NCI-H524 treated with DMSO at 0.1 percent for 48 hours (cell line): ENCODE measurements at places on chromosomes 16 and 17.

DNA sequence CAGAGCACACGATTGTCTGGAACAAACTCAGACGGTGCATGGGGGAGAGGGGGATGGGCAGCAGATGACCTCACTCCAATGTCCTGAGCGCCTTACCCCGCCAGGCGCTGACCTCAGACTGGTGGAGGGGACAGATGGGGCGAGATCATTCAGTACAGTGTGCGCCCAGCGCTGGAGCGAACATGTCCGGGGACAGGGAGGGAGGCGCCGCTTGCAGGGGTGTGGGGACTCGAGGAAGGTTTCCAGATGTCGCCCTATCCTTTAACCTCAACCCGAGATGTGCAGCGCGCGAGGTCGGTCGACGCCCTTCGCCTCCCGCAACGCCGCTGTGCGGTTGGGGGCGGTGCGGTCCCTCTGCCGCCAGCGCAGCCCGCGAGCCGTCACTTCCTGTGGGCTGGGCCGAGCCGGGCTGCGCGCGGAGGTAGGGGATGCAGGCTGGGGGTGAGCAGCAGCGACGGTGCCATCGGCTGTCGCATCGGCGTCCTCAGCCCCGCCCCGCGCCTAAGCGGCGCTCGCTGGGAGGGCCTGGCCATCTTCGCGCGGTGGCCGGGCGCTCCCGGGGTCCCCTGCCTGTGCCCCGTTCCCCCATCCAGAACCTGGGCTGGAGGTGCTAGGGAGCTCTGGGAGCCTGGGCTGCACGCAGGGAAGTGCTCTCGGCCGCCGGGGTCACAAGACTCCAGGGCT, 5.3 kb upstream of the CDR2L start:
- DNase-seq, result peak; percentile 49

DNA sequence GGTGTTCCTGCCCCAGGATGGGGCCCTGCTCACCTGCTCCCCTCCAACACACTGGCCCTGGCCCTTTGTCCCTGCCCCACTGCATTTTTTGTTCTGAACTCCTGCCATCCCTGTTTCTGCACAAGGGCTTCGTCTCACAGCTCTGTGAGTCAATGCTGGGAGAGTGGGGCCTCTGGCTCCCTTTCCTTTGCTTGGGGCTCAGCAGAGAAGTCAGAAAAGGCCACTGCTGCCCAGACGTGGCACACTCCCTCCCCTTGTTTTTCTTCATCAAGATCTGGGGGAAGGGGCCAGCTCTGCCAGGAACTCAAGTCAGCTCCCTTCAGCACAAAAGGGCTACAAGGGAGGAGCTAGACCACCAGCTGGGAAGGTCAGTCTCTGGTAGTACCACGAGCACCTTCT, 8.9 kb downstream of the PROCA1 start:
- no peak for DNase-seq

DNA sequence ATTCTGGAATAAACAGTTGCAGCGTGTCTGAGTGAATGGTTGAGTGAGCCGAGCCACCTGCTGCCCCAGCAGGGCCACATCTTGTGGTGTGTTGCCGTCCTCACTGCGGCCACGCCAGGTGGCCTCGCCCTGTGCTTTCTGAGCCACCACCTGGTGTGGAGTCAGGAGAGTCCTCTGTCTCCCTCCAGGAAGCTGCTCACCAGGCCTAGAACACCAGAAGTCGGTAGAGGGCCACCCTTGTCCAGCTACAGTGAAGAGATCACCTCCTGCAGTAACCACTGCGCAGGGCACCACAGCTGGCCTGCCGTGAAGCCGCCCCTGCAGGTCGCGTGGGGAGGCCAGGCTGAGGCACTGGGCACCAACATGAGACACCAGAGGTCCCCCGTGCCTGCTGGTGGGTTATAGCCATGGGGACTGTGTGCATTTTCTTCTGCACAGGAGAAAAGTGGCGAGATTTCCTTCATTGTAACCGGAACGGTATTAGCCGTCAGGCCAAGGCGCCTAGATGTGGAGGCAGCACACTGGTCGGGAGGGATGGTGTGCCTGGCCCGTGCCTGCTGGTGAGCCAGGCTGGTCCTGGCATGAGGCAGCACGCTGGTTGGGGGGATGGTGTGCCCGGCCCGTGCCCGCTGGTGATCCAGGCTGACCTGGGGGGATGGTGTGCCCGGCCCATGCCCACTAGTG, 28.9 kb upstream of the FOXK2 start:
- no peak for DNase-seq

GRCh38 chr16:81695321-81696165, 83.5 kb upstream of the PLCG2 start:
- no peak for DNase-seq
